ENCODE measurements at places on chromosomes 2 and 18. TPM values are rescaled to one million over a fixed set of nuclear protein-coding genes. Genes with fewer than 3 reads are reported as not detected.

The ALLC gene
- 0.08 TPM for polyA plus RNA-seq

The NCKAP5 gene
- 0.02 TPM for polyA plus RNA-seq

The CHN1 gene
- polyA plus RNA-seq = 46.9 TPM

The NPAS2 gene
- polyA plus RNA-seq = 40.1 TPM

The TXNDC2 gene
- 0.06 TPM for polyA plus RNA-seq

The SLC14A1 gene
- 2.4 TPM for polyA plus RNA-seq

DNA sequence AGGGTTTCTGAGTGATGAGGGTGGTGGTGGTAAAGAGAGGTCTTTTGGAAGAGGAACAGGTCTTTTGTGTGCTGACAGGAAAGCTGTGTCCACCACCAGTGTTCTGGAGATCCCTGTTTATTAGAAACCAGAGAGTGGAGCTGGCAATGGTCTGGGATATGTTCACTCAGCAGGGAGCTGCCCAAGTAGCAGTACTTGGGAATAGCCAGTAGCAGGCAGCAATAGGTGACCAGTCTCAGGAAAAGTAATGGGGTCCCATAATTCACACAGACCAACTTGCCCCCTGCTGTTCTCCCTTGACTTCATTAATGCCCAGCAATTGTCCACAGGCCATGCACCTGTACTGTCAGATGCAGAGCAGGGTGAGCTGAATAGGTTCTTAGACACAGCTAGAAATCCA, 1.8 kb downstream of the TSPYL6 start:
- DNase-seq = no peak

- no peak for DNase-seq
Observed at GRCh38 chr2:46649004-46649403, 169.6 kb downstream of the TMEM247 start.

- peak; percentile 8 for DNase-seq
Observed at GRCh38 chr2:74425523-74425922, 4.0 kb downstream of the WDR54 start.

GRCh38 chr2:219946529-219946928, 319.1 kb downstream of the SLC4A3 start:
- DNase-seq = no peak

- peak; percentile 20 for DNase-seq
Observed at GRCh38 chr2:121565389-121566250, 34.9 kb downstream of the RNU4ATAC start.

DNA sequence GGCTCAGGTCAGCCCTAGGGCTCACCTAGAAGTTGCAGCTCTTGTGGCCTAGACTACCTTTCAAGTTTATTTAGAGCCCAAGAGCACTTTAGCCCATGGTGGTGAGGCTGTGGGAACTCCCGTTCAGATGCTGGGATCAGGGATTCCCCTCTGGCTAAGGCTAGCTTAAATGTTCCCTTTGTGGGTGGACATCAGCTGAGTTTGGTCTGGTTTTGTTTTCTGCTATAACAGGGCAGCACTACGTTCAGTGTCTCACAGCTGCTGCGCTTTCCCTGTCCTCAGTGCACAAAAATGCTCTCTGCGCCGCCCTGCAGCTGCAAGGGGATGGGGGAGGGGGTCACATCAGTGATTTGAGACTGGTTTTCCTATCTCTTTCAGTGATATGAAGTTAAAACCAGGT, 170.5 kb upstream of the KCNJ3 start:
- no peak for DNase-seq

DNA sequence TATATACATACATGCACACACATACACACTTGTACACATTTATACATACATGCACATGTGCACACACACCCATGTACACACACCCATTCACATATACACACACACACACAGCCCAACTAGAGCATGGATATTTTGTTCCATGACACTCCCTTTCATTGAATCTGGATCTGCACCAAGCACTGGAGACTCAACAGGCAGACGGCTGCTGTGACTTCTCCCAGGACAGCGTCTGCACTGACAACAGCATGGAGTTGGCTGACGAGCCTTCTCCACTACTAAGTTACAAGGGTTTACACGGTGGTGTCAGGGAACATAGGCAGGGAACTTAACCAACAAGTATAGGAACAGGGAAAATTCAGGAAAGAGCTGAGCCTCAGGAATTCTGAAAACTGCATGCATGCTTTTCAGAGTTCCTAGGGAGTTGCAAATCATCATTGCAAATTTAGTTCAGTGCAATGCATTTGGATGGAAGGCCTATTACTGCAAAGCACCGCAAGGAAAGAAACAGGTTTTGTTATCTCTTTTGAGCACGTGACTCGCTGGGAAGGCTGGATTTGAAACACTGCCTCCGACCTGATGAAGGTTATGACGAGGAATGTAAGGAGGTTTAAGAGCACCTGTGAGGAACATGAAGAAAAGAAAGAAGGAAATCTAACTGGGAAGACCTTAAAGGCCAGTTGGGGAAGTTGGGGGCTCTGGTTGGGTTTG, 35.9 kb downstream of the TMEM18 start:
- DNase-seq = no peak

DNA sequence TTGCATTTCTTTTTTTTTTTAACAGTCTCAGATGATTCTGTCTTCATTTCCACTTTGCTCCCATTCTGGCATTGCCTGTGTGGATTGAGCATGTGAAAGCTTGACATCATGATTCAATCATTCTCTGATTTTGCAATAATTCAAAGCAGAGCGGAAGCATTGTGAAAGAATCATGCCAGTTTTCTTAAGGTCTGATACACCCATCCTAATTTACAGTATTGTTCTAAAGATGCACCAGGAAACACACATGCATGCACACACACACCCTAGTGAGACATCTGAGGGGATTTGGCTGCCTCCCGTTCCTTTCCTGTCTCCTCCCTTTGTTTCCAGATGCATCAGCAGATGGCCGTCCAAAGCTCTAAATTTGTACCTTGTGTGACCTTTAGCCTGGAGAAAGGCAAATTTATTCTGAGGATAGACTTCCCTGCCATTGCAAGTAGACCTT, 97.3 kb downstream of the FMNL2 start:
- no peak for DNase-seq

- DNase-seq = no peak
Observed at GRCh38 chr2:226011716-226012450, 612.4 kb downstream of the NYAP2 start.

DNA sequence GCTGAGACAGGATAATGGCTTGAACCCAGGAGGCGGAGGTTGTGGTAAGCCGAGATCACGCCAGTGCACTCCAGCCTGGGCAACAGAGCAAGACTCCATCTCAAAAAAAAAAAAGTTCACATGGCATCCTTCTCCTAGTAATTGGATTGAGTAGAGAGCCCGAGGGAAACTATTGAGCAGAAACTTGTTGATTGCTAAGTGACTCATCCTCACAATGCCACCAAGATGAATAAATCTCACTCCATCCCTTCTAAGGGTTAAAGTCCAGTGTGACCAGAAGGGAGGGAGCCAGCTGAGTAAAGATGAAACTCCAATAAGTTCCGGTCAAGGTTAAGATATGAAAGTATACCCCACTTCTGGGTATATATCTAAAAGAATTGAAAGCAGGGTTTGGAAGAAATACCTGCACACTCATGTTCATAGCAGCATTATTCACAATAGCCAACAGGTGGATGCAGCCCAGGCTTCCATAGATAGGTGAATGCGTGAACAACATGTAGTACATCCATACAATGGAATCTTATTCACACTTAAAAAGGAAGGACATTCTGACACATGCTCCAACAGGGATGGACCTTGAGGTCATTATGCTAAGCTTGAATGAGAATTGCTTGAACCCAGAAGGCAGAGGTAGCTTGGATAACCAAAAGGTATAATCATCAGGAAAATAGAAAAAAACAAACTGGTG, 13.0 kb upstream of the FHL2 start:
- no peak for DNase-seq

DNA sequence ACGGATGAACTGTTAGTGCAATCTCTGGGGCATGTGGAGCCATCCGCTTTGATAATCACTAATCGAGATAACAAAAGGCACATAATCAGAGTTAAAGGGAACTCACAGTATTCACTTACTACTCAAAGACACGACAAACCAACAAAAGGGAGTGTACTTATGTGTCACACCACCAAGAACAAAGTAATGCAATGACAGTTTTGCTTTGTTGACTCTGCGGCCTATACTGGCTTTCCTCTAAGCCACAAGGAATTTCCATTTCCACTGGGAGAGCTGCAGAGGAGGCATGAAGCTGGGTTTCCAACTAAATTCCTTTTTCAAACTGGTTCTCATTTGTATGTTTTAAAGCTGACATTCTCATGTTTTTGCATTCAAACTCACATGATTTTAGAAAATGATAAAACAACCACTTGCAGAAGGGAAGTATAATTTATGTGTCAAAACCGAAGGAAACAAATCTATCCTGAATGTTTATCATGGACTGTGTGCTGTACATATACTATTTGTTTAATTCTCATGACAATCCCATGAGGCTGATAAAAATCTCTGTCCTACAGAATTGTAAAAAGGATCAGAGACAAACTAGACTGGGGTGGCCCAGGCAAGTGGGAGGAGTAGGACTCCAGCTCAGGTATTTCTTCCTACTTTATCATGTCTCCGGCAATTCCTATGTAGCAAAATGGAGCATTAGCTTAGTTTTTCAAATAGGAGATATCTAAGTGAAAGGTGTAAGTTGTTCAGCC, 149.6 kb upstream of the SMAD7 start:
- DNase-seq = no peak

- no peak for DNase-seq
Observed at GRCh38 chr2:180063494-180064092, 56.5 kb upstream of the CWC22 start.
